ENCODE measurements at places on chromosomes 4 and X. TPM values are rescaled to one million over a fixed set of nuclear protein-coding genes. Genes with fewer than 3 reads are reported as not detected.

DNA sequence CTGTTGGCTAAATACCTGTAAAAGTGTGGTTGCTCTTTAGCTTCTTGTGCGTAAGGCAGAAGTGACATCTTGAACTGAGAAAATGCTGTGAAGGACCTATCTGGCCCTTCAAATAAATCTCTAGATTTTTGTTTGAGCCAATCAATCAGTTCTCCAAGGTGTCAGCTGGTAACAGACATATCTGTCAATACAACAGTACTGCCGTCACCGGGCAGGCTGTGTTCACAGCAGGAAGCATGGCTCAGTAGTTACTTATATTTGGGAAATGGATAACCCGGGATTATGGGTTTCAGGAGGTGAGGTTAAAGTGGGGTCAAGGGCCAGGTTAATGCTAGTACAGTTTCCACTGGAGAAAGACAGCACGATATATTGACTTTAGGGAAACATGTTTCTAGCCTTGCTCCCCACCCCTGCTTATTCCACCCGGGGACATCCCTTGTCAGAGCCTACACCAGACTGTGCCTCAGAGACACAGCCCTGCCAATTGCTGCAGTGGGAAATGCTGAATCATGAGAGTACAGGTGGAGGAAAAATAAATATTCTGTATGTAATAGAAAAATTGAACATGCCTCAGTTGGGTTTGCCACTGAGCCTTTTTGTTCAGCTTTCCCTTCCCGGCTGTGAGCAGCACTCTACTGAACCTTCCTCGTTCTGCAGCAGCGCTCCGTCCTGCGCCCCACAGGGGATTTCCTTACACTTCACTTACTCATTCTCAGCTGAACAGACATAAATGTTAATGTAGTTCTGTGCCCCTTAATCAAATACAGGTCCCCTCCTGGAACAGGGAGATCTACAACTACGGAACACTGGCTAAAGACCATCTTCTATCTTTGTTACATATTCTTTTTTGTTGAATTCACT lies 121.1 kb downstream of the MGST2 start:
- H3K27ac ChIP-seq, result no peak overlapping the region
- no peak overlapping the region for H3K4me3 ChIP-seq
- H3K4me1 ChIP-seq, result no peaks in the 10 kb centered on the region
- no peaks in the 10 kb centered on the region for H3K36me3 ChIP-seq
- DNase-seq, result no peak

DNA sequence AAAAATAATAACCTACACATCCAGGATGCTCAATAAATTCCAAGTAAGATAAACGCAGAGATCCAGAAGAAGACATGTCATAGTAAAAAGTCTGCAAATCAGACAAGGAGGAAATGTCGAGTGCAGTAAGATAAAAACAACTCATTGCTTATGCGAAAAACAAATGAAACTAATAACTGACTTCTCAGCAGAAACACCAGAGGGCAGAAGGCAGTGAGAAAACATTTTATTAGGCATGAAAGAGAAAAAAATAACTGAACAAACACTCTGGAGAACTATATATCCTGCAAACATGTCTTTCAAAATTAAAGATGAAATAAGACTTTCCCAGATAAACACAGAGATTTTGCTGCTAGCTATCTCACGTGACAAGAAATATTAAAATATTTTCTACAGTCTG lies 201.3 kb upstream of the CTSO start:
- no peak overlapping the region for H3K27ac ChIP-seq
- no peaks in the 10 kb centered on the region for H3K36me3 ChIP-seq
- no peak overlapping the region for H3K4me3 ChIP-seq

- H3K4me1 ChIP-seq, result no peaks in the 10 kb centered on the region
- H3K36me3 ChIP-seq, result peaks cover 24% of the 10 kb centered on the region
- no peaks in the 10 kb centered on the region for H3K27me3 ChIP-seq
- no peak overlapping the region for H3K27ac ChIP-seq
- DNase-seq, result no peak
- H3K4me3 ChIP-seq, result no peak overlapping the region
Observed at GRCh38 chr4:1830642-1831228, 25.2 kb downstream of the LETM1 start.

DNA sequence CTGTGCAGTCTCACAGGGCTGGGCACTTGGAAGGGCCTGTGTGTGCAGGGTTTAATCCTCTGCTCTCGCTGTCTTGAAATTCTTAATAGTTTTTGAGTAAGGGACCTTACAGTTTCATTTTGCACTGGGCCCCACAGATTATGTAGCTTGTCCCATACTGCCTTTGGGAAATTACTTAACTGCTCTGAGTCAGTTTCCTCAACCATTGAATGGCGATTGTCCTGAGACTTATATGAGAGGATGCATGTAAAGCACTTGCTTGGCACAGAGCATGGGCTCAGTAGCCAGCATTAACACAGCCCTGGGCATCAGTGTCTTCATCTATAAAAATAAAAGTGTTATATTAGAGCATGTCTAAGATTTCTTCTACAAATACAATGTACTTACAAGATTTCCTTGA lies 55.8 kb downstream of the CLCN5 start:
- DNase-seq, result no peak
- no peaks in the 10 kb centered on the region for H3K36me3 ChIP-seq
- no peaks in the 10 kb centered on the region for H3K4me1 ChIP-seq
- H3K27ac ChIP-seq, result no peak overlapping the region
- H3K4me3 ChIP-seq, result no peak overlapping the region
- H3K27me3 ChIP-seq, result no peaks in the 10 kb centered on the region

GRCh38 chr4:108454227-108454626 lies 166.1 kb upstream of the RPL34 start:
- no peaks in the 10 kb centered on the region for H3K4me1 ChIP-seq
- no peak overlapping the region for H3K4me3 ChIP-seq
- H3K27me3 ChIP-seq, result peaks cover 6% of the 10 kb centered on the region
- no peaks in the 10 kb centered on the region for H3K36me3 ChIP-seq
- DNase-seq, result peak; percentile 45

GRCh38 chrX:109350551-109350950 lies 131.3 kb downstream of the GUCY2F start:
- DNase-seq, result no peak
- no peak overlapping the region for H3K27ac ChIP-seq
- H3K4me3 ChIP-seq, result no peak overlapping the region

GRCh38 chrX:8190341-8190830 lies 19.3 kb upstream of the VCX2 start:
- H3K4me1 ChIP-seq, result no peaks in the 10 kb centered on the region
- H3K27ac ChIP-seq, result no peak overlapping the region
- no peak for DNase-seq
- no peak overlapping the region for H3K4me3 ChIP-seq
- H3K36me3 ChIP-seq, result no peaks in the 10 kb centered on the region

- no peaks in the 10 kb centered on the region for H3K27me3 ChIP-seq
- no peak overlapping the region for H3K4me3 ChIP-seq
- H3K36me3 ChIP-seq, result no peaks in the 10 kb centered on the region
- no peak overlapping the region for H3K27ac ChIP-seq
- no peak for DNase-seq
- H3K4me1 ChIP-seq, result no peaks in the 10 kb centered on the region
Observed at GRCh38 chr4:90542216-90542615, 415.0 kb downstream of the CCSER1 start.

- H3K27ac ChIP-seq, result no peak overlapping the region
- H3K27me3 ChIP-seq, result no peaks in the 10 kb centered on the region
- DNase-seq, result no peak
- no peak overlapping the region for H3K4me3 ChIP-seq
Observed at GRCh38 chr4:76554630-76555029, 119.6 kb downstream of the SHROOM3 start.

- H3K4me3 ChIP-seq, result no peak overlapping the region
- peak; percentile 15 for DNase-seq
- H3K36me3 ChIP-seq, result no peaks in the 10 kb centered on the region
- H3K27ac ChIP-seq, result no peak overlapping the region
Observed at GRCh38 chr4:156193800-156194199, 240.1 kb upstream of the CTSO start.

GRCh38 chrX:109840585-109840984 lies 107.5 kb upstream of the ACSL4 start:
- no peaks in the 10 kb centered on the region for H3K27me3 ChIP-seq
- no peak overlapping the region for H3K4me3 ChIP-seq
- peaks cover 11% of the 10 kb centered on the region for H3K4me1 ChIP-seq
- H3K27ac ChIP-seq, result peak overlapping the region; percentile 62

- H3K36me3 ChIP-seq, result no peaks in the 10 kb centered on the region
- H3K27me3 ChIP-seq, result no peaks in the 10 kb centered on the region
- H3K27ac ChIP-seq, result no peak overlapping the region
- DNase-seq, result no peak
Observed at GRCh38 chrX:9055354-9055753, 21.4 kb upstream of the FAM9B start.

- no peaks in the 10 kb centered on the region for H3K4me1 ChIP-seq
- no peaks in the 10 kb centered on the region for H3K27me3 ChIP-seq
- no peak for DNase-seq
- H3K27ac ChIP-seq, result no peak overlapping the region
- H3K36me3 ChIP-seq, result no peaks in the 10 kb centered on the region
- H3K4me3 ChIP-seq, result no peak overlapping the region
Observed at GRCh38 chr4:187020676-187021075, 297.0 kb upstream of the FAT1 start.

DNA sequence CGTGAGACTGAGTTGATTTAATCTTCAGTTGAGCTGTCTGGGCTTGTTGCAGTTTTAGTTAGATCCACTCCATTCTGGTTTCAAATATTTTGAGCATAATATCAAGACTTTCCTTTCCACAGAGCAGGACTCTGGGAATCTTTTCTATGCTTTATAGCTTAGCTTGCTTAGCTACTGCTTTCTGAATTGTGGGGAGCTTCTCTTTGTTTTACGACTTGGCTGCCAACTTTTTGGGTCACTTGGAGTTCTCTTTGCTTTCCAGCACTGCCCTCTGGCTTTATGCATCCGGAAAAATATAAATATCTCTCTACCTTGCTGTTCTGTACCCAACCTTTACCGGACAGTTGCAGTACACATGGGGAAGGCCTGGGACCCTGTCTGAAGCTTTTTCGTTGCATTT lies 292.1 kb downstream of the STIM2 start:
- no peaks in the 10 kb centered on the region for H3K27me3 ChIP-seq
- H3K4me1 ChIP-seq, result no peaks in the 10 kb centered on the region
- no peak for DNase-seq

GRCh38 chr4:151687021-151687640 lies 73.7 kb downstream of the GATB start:
- no peaks in the 10 kb centered on the region for H3K27me3 ChIP-seq
- H3K27ac ChIP-seq, result no peak overlapping the region
- DNase-seq, result no peak

- no peak for DNase-seq
- no peaks in the 10 kb centered on the region for H3K4me1 ChIP-seq
- H3K36me3 ChIP-seq, result no peaks in the 10 kb centered on the region
- H3K4me3 ChIP-seq, result no peak overlapping the region
Observed at GRCh38 chr4:172344308-172344938, 531.2 kb downstream of the GALNTL6 start.

GRCh38 chrX:10634392-10635161 lies 14.2 kb upstream of the MID1 start:
- no peaks in the 10 kb centered on the region for H3K27me3 ChIP-seq
- peaks cover 2% of the 10 kb centered on the region for H3K4me1 ChIP-seq
- no peak overlapping the region for H3K4me3 ChIP-seq
- H3K36me3 ChIP-seq, result no peaks in the 10 kb centered on the region
- DNase-seq, result peak; percentile 78

DNA sequence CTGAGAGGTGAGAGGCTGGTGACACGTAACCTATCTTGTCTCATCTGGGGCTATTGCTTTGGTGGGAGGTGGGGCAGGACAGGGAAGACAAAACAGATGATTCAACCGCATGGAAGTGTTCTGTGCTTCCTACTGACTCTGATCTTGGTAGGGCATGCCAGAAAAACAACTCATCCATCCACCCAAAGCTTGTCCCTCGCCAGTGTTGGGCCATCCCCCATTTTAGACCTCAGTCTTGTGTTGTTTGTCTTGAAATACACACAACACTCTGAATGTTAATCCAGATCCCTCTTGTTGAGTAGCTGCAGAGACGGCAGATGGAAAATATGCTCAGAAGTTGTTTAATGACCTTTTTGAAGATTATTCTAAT lies 377 bp downstream of the CHRNA9 start:
- no peaks in the 10 kb centered on the region for H3K4me1 ChIP-seq
- no peak overlapping the region for H3K27ac ChIP-seq
- H3K36me3 ChIP-seq, result no peaks in the 10 kb centered on the region
- H3K4me3 ChIP-seq, result no peak overlapping the region
- DNase-seq, result no peak

- no peak overlapping the region for H3K4me3 ChIP-seq
- H3K27ac ChIP-seq, result no peak overlapping the region
- H3K4me1 ChIP-seq, result no peaks in the 10 kb centered on the region
- no peaks in the 10 kb centered on the region for H3K27me3 ChIP-seq
- no peak for DNase-seq
- H3K36me3 ChIP-seq, result no peaks in the 10 kb centered on the region
Observed at GRCh38 chr4:6900956-6901355, 8.7 kb upstream of the TBC1D14 start.

- H3K4me3 ChIP-seq, result no peak overlapping the region
- peaks cover 10% of the 10 kb centered on the region for H3K4me1 ChIP-seq
- H3K27me3 ChIP-seq, result no peaks in the 10 kb centered on the region
- peak; percentile 85 for DNase-seq
Observed at GRCh38 chr4:25884031-25884782, 21.4 kb upstream of the SEL1L3 start.

DNA sequence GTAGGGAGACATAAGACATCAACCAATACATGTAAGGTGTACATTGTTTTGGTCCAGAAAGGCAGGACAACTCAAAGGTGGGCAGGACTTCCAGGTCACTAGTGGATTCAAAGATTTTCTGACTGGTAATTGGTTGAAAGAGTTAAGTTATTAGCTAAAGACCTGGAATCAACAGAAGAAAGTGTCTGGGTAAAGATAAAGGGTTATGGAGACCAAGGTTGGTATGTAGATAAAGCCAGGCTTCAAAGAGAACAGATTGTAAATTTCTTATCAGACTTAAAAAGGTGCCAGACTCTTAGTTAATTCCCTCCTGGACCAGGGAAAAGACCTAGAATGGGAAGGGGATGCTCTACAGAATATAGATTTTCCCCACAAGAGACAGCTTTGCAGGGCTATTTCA lies 28.3 kb upstream of the GAB1 start:
- no peaks in the 10 kb centered on the region for H3K27me3 ChIP-seq
- H3K27ac ChIP-seq, result no peak overlapping the region
- no peaks in the 10 kb centered on the region for H3K4me1 ChIP-seq
- no peak overlapping the region for H3K4me3 ChIP-seq
- no peak for DNase-seq

HS6ST2 gene
- 0.17 TPM for total RNA-seq

GYPB gene
- not detected for total RNA-seq

COQ2 gene
- 13.9 TPM for total RNA-seq

KCNE5 gene
- 0.51 TPM for total RNA-seq

TCEAL2 gene
- total RNA-seq, result 0.26 TPM
